ENCODE measurements at places on chromosomes 1 and 21. TPM values are rescaled to one million over a fixed set of nuclear protein-coding genes. Genes with fewer than 3 reads are reported as not detected.

- DNase-seq: no peak
- H3K27ac ChIP-seq: no peak overlapping the region
- peaks cover 8% of the 10 kb centered on the region for H3K27me3 ChIP-seq
- H3K4me1 ChIP-seq: no peaks in the 10 kb centered on the region
Measured at GRCh38 chr1:5599541-5599940, 392.7 kb downstream of the NPHP4 start.

DNA sequence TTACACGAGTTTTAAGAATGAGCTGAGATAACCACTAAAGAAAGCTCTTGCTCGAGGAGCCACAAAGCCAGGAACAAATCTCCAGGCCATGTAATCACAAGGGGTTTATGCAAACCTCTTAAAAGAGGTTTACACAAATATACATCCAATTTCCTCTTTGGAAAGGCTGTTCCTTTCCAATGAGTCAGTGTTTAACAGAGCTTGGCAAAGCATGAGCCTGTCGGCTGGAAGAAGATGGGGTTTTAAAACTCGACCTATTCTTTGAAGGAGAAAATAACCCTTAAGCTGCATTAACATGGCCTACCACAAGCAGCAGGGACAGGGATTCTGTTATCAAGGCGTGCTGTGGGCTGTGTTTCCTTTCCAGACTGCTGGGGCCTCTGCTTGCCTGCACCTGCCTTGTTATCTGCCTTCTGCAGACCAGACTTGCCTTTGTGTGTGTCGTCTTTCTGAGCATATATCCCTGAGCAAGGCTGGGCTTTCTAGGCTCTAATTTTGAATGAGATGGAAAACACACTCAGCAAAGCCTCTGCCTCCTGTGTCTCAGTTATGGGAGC lies 40.6 kb upstream of the CYP2J2 start:
- H3K4me3 ChIP-seq: no peak overlapping the region
- H3K27ac ChIP-seq: peak overlapping the region; percentile 1
- no peaks in the 10 kb centered on the region for H3K27me3 ChIP-seq
- no peaks in the 10 kb centered on the region for H3K36me3 ChIP-seq
- H3K4me1 ChIP-seq: peaks cover 15% of the 10 kb centered on the region
- DNase-seq: peak; percentile 80

DNA sequence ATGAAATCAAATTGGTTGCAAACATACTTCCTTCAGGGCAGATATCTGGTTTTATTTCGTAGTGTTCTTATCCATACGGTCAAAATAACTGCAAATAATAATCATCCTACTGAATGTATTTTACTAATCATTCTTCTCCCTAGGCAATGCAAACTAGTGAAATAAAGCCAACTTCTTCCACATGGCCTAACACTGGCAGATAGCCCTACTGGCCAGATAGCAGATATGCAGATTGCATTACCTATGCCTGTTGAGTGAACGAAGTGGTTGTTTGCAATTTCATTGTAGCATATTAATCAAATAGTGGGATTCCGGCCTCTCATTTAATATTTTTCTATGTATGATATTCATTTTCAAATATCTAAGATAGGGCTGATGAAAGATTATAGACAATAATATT lies 116.2 kb downstream of the CENPF start:
- H3K36me3 ChIP-seq: no peaks in the 10 kb centered on the region
- DNase-seq: no peak
- no peak overlapping the region for H3K4me3 ChIP-seq
- no peaks in the 10 kb centered on the region for H3K4me1 ChIP-seq
- no peaks in the 10 kb centered on the region for H3K27me3 ChIP-seq

DNA sequence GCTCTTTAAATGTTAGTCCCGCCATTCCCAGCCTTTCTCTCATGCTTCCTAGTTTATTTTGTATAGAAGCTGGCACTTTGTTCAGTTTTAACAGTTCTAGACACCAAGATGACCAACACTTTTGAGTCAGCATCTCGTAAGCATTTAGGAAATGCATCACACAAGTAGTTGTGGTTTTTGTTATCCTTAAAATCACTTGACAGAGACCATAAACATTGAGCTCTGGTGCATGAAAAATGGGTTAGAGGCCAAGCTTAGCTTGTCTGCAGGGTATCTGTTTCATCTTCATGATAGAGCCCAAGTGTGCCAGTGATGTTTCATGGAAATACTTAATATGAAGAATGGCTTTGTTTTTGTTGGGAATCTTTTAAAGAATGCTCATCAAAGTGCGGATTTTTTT lies 159.7 kb downstream of the DISP1 start:
- no peak overlapping the region for H3K27ac ChIP-seq
- H3K27me3 ChIP-seq: no peaks in the 10 kb centered on the region
- no peaks in the 10 kb centered on the region for H3K36me3 ChIP-seq

DNA sequence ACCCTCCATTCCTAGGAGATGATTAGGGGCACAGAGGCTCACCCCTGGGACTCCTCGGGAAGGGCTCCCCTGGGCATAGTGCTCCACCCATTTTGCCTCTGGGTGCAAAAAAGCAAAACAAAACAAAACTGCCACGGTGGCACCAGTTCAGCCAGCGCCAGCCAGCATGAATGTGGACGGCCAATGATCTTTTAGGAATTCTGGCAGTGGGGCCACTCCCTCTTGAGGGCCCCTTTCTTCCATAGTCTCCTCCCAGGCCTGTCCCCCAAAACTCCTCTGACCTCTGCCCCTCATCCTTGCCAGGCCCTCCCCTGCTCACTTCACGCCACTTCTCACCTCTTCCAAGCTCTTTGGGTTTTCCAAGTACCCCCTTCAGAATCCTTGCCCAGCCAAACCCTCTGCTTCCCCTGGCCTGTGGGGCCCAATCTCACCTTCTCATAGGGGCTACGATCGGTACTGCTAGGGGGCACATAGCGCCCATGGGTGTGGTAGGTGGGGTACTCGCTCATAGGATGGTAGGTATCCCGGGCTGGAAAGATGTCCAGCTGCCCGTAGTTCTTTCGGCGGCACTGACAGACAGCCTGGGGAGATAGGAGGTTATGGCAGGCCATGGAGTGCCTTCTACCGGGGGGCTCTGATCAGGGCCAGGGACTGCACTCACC lies 13.3 kb downstream of the TRIM46 start:
- H3K4me3 ChIP-seq: no peak overlapping the region
- H3K4me1 ChIP-seq: peaks cover 28% of the 10 kb centered on the region
- no peaks in the 10 kb centered on the region for H3K27me3 ChIP-seq
- H3K36me3 ChIP-seq: no peaks in the 10 kb centered on the region
- H3K27ac ChIP-seq: no peak overlapping the region

DNA sequence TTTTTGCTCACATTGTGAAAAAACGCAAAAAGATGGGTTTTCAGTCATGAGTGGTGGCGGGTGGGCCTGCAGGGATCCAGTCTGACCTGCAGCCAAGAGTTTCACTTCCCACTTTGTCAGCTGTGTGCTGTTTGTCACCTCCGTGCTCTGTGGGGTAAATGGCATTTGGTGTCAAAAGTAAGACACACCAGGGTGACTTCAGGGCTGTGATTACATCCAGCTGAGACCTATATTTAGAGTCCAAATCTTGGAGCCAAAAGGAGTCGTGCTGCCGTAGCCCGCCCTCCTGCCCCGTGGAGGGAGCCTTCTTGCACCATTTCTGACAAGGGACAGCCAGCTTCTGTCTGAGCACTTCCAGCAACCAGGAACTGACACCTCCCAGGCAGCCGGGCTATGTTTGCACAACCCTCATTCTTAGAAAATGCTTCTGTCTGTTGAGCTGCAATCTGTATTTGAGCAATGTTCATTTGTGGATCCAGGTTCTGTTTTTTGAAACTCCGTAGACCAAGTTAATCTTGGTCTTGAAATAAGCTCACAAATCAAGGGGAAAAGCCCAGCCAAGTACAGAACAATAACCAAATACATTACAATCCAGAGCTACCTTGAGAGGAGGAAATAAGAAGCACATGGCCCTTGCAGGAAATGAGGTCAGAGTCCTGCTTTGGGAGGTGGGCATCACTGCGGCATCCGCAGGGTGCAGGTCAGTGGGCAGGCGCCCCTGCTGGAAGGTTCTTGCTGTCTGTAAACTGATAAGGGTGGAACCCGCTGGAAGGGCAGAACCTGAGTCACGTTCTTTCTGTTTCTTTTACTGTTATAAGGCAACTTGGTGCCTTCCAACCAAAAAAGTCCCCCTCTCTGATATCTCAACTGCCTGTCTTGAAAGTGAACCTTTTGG lies 14.4 kb downstream of the ABCG1 start:
- H3K27ac ChIP-seq: peak overlapping the region; percentile 90
- peak; percentile 77 for DNase-seq
- no peaks in the 10 kb centered on the region for H3K36me3 ChIP-seq
- H3K27me3 ChIP-seq: no peaks in the 10 kb centered on the region

GRCh38 chr1:6260433-6260934 lies 414 bp downstream of the GPR153 start:
- peaks cover 15% of the 10 kb centered on the region for H3K27me3 ChIP-seq
- H3K36me3 ChIP-seq: no peaks in the 10 kb centered on the region
- H3K4me1 ChIP-seq: peaks cover 52% of the 10 kb centered on the region
- H3K4me3 ChIP-seq: peak overlapping the region; percentile 61
- no peak overlapping the region for H3K27ac ChIP-seq

GRCh38 chr1:111948209-111949171 lies 41.0 kb downstream of the KCND3 start:
- peaks cover 2% of the 10 kb centered on the region for H3K27me3 ChIP-seq
- peak; percentile 21 for DNase-seq
- peak overlapping the region; percentile 2 for H3K27ac ChIP-seq
- H3K4me3 ChIP-seq: no peak overlapping the region
- no peaks in the 10 kb centered on the region for H3K36me3 ChIP-seq
- H3K4me1 ChIP-seq: peaks cover 34% of the 10 kb centered on the region

DNA sequence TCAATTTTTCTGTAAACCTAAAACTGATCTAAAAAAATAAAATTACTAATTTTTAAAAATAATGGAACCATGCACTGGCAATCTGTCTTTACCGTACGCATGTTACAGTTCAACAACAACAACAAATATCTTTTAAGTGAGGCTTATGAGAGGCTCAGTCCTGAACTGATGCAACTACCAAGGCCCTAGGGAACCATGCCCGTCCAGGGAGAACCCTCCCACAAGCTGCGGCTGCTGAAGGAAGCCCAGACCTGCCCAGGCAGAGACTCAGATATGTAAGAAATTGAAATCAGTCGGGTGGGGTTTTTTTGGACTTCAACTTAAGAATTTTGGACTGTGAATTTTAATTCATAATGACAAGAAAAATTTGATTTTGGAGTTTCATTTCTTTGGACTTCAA lies 91.1 kb downstream of the NPHP4 start:
- no peak overlapping the region for H3K4me3 ChIP-seq
- DNase-seq: no peak
- H3K4me1 ChIP-seq: no peaks in the 10 kb centered on the region
- H3K27me3 ChIP-seq: no peaks in the 10 kb centered on the region
- no peak overlapping the region for H3K27ac ChIP-seq
- H3K36me3 ChIP-seq: no peaks in the 10 kb centered on the region

- no peak for DNase-seq
- no peaks in the 10 kb centered on the region for H3K4me1 ChIP-seq
- no peaks in the 10 kb centered on the region for H3K36me3 ChIP-seq
- no peak overlapping the region for H3K27ac ChIP-seq
Measured at GRCh38 chr1:12630946-12631530, 12.8 kb upstream of the AADACL4 start.

- H3K27me3 ChIP-seq: peaks cover 11% of the 10 kb centered on the region
- no peaks in the 10 kb centered on the region for H3K36me3 ChIP-seq
- peak; percentile 66 for DNase-seq
- H3K27ac ChIP-seq: no peak overlapping the region
Measured at GRCh38 chr1:29136391-29136915, 12.8 kb upstream of the TMEM200B start.

DNA sequence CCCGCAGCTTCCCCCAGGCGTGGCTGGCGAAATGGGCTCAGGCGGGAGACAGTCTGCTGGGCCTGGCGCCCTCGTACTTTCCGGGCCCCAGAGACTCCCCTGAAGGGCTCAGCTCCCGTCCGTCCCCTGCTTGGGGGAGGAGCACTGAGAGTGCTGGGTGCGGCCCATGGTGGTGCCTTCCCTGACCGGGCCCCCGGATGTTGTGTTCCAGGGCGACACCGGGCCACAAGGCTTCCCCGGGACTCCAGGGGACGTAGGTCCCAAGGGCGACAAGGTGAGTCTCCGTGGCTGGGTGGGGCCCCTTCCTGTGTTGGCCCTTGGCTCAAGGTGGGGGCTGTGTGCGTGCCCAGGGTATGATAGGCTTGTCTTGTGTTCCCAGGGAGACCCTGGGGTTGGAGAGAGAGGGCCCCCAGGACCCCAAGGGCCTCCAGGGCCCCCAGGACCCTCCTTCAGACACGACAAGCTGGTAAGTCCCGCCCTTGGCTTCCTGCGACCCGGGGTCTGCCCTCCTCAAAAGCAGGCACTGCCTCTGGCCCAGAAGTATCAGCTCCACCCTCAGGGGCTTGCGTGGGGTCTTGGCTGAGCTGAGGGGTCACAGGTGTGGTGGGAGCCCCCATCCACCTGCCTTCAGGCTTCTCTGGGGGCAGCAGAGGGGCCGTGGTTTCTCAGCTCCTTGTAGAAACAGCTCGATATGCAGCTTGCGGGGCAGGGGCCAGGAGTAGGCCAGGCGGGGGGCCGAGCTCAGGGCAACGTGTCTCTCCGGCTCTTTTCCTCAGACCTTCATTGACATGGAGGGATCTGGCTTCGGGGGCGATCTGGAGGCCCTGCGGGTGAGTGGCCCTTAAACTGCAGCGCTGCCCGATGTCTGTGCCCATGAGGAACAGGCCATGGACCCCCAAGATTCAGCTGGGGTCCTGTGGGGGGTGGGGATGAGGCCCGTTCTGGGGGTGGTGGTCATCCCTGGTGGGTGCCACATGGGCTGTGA lies 62.3 kb downstream of the SLC19A1 start:
- no peaks in the 10 kb centered on the region for H3K27me3 ChIP-seq
- peaks cover 17% of the 10 kb centered on the region for H3K4me1 ChIP-seq
- peaks cover 45% of the 10 kb centered on the region for H3K36me3 ChIP-seq
- no peak overlapping the region for H3K4me3 ChIP-seq

DNA sequence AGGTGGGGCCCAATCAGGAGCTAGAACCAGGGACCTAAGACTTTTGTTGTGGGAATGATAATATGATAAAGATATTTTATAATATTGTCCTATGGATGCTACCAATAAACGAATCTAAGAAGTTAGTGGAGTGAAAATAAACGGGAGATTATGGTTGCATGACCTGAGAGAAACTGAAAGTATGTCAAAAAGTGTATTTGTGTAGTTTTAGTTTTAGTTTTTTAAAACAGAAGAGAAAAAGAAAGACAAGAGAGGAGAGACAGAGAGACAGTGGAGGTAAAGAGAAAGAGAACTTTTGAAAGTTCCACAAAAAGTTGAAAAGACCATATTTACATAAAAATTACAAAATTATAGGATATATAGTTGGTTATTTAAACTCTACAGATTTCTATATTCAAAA lies 64.1 kb upstream of the TMPRSS15 start:
- no peak overlapping the region for H3K4me3 ChIP-seq
- no peaks in the 10 kb centered on the region for H3K4me1 ChIP-seq
- H3K36me3 ChIP-seq: no peaks in the 10 kb centered on the region

- H3K27ac ChIP-seq: no peak overlapping the region
- H3K27me3 ChIP-seq: no peaks in the 10 kb centered on the region
- no peaks in the 10 kb centered on the region for H3K36me3 ChIP-seq
- no peak for DNase-seq
Measured at GRCh38 chr1:115377411-115377810, 39.4 kb upstream of the NGF start.

Gene TMEM52
- total RNA-seq: 66.3 TPM

Gene INKA2
- 37.7 TPM for total RNA-seq
